Bronchial epithelial cell (primary cell): ENCODE measurements at places on chromosomes 6 and 20.

GRCh38 chr20:62741701-62742491, 33.3 kb downstream of the NTSR1 start:
- DNase-seq, result no peak

DNA sequence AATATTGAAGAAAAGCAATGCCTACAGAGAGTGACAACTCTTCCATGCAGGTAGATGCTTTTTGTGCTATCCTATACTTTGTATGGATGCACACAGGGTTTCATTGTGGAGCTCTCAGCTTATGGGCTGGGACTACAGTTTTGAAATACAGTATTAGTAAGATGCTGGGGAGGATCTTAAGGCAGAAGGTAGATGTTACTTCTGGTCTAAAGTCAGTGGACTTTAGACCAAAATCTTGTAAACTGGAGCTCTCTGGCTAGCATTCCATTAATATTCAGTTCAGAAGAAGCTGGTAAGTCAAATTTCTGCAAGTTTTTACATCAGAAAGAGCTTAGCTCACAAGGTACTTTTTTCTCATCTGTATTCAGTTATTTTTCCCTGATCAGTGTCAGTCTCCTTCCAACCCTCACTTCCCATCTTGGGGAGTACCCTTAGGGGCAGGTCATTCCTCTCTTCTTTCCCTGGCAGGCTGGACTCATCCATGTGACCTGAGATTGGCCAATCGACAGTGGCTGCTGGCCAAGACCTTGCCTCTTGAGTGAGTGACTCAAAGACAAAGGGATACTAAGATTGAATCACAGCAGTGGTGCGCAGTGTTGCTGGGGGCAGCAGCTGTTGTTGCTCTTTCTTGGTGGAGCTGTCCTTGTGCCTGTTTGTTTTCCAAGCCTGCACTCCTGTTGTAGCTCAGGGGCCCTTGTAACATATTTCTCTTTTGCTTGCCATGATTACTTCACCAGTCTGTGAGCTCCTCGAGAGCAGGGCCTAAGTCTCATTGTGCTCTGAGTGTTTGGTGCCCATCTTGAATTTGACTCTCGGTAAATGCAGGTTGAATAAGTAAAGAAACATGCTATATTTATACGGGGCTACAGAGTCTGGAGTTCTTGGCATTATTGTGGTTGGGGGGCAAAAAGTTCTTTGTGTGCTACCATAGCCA, 2.8 kb upstream of the PHF20 start:
- DNase-seq, result peak; percentile 98

GRCh38 chr6:115753446-115753845, 307.2 kb downstream of the FRK start:
- DNase-seq, result peak; percentile 20

- DNase-seq, result no peak
Measured at GRCh38 chr6:52186075-52186474, at the start of gene IL17A. IL17A (plus strand) TSS chr6:52186375; CDS start chr6:52186432, 57 bp downstream.

- no peak for DNase-seq
Measured at GRCh38 chr6:31426395-31427354, 23.3 kb downstream of the MICA start.

- DNase-seq, result peak; percentile 51
Measured at GRCh38 chr6:106823732-106824351, 150.7 kb downstream of the CD24 start.
